DMS53 (cell line): ENCODE measurements at places on chromosomes 16 and 17.

DNA sequence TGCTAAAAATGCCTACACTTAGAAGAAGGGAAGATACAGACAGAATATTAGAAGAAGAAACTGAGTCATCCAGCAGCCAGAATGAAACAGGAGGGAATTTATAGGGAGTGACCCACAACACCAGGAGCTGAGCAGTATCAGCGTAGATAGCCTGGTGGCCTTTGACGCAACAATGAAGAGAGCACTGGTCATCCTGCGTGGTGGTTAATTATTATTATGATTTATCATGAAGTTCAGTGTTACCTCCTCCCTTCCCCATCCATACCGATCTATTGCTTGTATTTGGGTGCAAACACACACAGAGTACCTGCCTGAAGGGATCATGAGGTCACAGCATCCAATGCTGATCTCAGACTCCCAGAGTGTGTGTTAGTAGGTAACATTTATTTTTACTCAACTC lies 38.5 kb downstream of the ERCC4 start:
- DNase-seq = peak; percentile 23

GRCh38 chr16:65069065-65069464 lies 52.8 kb downstream of the CDH11 start:
- DNase-seq = no peak

DNA sequence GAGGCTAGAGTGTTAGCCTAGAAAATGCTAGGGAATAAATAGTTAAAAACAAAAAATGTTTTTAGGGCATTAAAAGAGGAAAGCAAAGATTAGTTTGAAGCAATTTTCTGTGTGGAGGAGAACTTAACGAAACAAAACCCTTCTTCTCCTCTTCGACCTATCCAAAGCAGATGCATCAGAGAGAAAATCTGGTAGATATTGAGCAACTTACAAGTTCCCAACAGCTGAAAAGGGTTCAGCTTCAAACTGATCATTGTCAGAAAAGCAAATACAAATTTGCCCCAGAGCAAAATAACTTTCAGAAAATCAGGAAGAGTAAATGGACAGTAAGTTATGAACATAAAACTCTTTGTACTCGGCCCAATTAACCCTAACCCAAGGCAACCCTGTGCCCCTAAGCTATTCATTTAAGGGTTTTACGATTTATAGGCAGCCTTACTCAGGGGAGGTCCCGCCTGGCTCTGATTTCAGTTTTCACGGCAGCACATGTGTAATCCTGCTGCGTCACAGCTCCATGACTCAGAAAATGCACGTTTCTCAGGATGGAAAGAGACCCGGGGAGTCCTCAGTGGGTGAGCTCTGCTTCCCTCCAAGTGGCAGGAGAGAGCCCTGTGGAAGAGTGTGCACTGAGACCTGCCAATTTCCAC lies 405.7 kb upstream of the SALL1 start:
- peak; percentile 5 for DNase-seq

GRCh38 chr17:15038656-15039055 lies 226.5 kb downstream of the PMP22 start:
- no peak for DNase-seq

DNA sequence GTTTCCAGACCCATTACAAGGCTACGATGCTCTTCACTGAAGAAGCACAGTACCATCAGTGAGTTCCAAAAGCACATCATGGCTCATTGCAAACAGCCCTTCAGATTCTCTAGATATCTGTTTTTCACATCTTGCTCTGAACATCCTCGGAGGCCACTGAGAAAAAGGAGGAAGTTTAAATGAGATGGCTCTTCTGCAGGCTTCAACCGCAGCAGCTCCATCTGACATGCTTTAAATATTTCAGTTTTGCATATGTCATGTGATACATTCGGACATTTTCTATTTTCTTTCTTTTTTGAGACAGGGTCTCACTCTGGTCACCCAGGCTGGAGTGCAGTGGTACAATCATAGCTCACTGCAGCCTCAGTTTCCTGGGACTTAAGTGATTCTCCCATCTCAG lies 396.8 kb downstream of the NPIPA8 start:
- DNase-seq = no peak

- DNase-seq = peak; percentile 77
These were observed 528 bp downstream of the PRSS27 start for GRCh38 chr16:2719328-2720063.

GRCh38 chr17:48153691-48154358 lies 46.3 kb downstream of the SNX11 start:
- DNase-seq = peak; percentile 99

- DNase-seq = peak; percentile 45
These were observed 354.1 kb downstream of the SOX9 start for GRCh38 chr17:72474719-72475477.

- no peak for DNase-seq
These were observed 84.8 kb upstream of the TBC1D3K start for GRCh38 chr17:37839196-37839978.

GRCh38 chr16:88842806-88843205 lies 13.9 kb downstream of the GALNS start:
- no peak for DNase-seq

- DNase-seq = no peak
These were observed 1.2 kb downstream of the CBX2 start for GRCh38 chr17:79779084-79779529.

DNA sequence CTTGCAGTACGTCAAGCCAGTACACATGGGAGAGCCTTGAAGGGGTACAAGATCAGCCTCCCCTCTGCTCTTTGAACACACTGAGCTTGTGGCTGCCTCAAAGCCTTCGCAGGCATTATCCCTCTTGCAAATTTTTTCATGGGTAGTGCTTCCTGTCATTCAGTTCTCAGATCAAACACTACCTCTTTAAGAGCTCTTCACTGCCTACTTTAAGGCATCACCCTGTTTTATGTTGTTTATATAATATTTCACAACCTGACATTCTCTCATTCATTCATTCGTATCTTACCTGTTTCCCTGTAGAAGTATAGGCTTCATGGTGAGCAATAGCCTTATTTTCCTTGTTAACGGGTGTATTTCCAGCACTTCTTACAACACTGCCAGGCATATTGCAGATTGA lies 269.1 kb downstream of the CDH13 start:
- DNase-seq = peak; percentile 11

GRCh38 chr16:66223176-66223780 lies 143.2 kb upstream of the CDH5 start:
- DNase-seq = no peak

GRCh38 chr16:67999985-68000384 lies 701 bp upstream of the DPEP2 start:
- DNase-seq = no peak

DNA sequence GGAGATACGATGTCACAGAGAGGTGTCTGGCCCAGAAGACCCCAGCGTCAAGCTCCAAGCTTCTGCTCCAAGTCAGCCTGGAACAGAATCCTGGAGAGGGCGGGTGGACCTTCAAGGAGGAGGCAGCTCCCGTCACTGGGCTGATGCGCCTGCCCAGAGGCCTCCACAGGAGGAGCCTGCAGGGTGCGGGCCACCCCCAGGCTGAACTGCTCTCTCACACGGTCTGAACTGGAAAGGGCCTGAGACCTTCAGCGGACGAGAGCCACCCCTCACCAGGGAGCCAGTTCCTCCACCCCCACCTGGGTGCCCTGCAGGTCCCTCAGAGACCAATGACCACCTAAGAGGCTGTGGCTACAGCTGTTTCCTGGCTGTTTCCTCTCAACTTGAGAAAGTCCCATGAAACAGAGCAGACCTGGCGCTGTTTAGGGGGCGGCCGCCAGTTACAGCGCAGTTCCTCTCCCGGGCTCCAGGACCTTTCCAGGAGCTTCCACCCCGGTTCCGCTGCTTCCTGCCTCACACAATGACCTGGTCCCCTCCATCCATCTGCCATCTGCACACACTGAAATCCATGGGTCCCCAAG lies 36.0 kb upstream of the KLHDC4 start:
- DNase-seq = no peak

DNA sequence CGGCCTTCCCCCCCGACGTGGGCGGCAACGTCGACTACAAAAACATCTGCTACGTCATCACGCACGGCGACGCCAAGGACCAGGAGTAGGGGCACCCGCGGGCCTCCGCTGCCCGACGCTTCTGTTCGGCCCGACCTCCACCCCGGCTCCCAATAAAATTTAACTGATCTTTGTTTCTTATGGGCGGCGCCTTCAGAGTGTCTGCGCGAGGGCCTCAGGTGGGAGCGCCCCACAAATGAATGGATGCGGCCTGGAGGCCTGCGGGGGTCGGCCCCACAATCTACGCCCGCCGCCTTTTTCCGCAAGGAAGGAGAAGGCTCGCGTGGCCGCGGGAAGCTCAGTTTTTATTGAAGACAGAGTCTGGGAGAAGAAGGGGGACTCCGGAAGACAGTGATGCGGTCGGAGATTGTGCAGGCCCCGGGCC lies 3.2 kb downstream of the MYL11 start:
- DNase-seq = peak; percentile 94

- no peak for DNase-seq
These were observed 43.8 kb downstream of the SLC6A2 start for GRCh38 chr16:55699616-55700015.

DNA sequence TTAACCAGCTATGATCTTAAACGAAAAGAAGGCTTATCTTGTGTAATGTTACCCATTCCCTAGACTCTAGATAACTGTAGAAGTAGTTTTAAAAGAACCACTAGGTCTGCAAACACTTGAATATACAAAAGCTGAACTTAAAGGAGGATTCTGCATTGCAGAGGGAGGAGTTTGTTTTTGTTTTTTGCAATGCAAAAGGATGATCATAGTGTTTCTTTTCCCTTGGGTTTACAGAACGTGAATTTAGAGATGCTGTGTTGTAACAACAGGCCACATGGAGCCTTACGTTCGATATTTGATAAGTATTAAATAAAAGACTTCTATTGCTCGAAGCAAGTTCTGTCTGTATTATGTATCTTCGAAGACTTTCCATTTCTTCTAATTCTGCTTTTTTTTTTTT lies 77.6 kb downstream of the CHD9 start:
- DNase-seq = no peak

DNA sequence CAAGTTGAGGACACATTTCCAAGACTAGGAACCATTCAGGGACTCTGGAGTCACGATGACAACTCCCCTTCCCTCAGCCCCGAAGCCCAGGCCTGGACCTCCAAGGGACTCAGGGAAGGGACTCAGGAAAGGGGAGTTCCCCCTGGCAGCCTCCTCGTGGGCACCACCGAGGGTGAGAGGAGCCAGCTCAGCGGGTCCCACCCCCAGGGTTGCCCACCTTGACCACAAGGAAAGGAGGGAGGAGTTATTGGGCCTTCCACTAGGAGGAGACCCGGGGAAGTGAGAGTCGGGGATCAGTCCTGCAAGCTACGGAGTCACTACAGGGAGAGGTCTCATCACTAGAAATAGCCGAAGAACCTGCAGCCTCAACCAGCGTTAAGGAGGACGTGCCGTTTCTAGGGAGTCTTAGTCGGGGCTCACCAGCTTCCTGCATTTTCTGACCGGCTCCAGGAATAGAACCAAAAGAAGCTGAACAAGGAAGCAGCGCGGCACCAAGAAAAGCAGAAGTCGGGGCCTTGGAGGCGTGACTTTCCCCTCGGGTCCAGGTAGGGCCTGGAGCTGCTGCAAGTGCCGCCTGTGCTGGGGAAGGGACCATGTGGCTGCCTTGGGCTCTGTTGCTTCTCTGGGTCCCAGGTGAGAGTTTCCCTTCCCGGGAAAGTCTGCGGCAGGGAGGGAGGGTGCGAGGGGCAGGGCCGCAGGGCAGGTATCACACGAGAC lies at the start of gene CD300A:
Gene CD300A, plus strand, starts transcription at position 524 of the 717 bp plus-strand sequence. Its CDS starts 70 bp downstream, at position 594.
- DNase-seq = no peak

GRCh38 chr16:2385190-2385836 lies 43.9 kb upstream of the CCNF start:
- DNase-seq = peak; percentile 88

DNA sequence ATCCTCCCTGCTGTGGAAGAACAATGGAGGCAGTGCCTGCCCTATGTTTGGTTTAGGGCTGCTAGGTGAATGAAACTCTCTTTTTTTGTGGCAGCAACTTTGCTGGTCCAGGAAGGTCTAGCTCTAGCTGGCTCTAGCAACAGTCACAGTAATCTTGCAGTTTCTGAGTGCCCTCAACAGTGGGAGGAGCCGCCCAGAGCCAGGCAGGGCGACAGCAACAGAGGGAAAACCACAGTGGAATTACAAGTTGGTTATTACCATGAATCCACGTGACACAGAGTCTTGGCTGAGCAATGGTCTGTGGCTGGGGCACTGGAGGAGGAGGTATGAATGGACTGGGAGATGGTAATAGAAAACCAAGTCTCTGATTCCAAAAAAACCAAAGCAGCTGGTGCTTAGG lies 10.3 kb downstream of the HSPB9 start:
- peak; percentile 45 for DNase-seq

DNA sequence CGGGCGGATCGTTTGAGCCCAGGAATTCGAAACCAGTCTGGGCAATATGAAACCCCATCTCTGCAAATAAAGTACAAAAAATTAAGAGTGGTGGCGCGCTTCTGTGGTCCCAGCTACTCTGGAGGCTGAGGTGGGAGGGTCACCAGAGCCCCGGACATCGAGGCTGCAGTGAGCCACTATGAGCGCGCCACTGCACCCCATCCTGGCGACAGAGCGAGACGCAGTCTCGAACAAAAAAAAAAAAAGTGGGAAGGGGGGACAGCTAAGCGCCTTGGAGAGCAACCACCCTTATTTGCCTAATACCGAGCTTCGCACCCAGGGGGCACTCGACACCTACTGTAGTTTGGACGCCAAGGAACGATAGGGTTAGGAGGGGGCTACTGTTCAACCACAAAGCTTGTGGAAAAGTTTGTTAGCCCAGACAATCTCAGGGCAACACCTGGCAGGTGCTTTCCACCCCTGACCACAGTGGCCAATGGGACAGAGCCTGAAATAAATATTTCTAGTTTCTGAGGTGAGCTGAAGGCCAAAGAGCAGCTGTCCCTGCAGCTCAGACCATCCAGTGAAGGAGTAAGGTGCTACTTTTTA lies 847 bp upstream of the PSMC3IP start:
- peak; percentile 88 for DNase-seq

DNA sequence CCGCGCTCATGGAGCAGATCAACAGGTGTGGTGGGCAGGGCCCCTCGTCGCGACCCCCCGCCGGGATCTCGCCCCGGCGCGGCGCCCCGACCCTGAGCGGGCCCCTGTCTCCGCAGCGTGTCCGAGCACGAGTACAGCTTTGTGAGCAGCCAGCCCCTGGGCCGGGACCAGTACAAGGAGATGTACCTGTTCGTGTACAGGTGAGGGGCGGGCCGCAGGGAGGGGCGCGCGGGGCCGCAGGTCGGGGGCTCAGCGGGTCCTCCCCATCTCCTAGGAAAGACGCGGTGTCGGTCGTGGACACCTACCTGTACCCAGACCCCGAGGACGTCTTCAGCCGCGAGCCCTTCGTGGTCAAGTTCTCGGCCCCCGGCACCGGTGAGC lies 848 bp downstream of the DNASE1L2 start:
- no peak for DNase-seq

DNA sequence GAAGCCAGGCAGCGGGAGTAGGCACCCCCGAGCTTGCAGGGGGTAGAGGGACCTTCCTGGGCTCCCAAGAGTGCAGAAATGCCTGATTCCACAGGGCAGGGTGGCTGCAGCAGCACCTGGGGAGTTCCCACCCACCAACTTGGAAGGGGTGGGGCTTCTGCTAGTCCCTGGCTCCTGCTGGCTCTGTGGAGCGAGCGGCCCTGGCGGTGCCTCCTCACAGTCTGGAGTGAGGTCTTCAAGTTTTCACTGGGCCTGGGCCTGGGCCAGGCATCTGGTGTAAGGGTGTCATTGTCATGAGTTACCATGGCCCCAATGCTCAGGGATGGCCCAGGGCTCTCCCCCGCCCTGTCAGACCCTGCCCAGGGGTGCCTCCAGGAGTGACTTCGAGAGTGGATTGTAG lies 15.8 kb upstream of the ITGB3 start:
- no peak for DNase-seq

GRCh38 chr16:35552763-35553162 lies 2093.4 kb downstream of the TP53TG3F start:
- no peak for DNase-seq
